NCI-H510A treated with DMSO at 0.1 percent for 48 hours (cell line): ENCODE measurements at places on chromosomes 2 and 18.

- no peak for DNase-seq
These were observed 308.6 kb downstream of the AKAIN1 start for GRCh38 chr18:4888251-4889040.

DNA sequence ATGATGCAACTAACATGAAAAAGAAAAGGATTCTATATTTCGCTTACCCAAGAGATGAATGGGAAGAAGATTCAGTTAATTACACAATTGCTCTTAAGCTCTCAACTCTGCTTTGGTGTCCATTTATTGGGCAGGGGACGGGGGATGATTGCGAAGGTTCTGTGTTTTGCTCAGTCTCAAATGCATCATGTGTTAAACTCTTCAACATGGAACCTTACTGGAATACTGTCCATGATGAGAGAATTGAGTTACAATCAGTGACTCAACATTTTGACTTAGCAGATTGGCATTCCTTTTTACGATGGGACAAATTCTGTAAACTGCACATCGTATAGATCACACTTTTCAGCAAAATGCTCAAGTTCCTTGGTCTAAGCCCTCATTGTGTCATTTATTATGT lies 135.6 kb downstream of the RBMS1 start:
- DNase-seq: no peak

DNA sequence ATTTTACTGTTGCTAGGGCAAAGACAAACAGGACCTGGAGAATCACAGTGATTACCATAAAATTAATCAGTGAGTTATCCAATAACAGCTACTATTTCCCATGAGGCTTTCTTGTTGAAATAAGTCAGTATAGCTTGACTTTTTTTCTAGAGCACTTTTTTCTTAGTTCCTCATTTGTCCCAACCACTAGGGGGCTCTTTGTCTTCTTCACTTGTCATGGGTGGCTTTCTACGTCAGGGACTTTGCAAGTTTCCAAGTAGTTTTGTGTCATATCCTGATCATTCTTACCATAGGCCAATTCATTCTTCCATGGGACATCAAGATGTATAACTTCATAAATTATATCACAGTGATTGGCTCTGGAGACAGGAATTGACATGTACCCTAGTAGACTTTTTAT lies 1019.6 kb upstream of the PIK3C3 start:
- peak; percentile 1 for DNase-seq

- DNase-seq: peak; percentile 22
These were observed 233.7 kb upstream of the CWC22 start for GRCh38 chr2:180240774-180241173.

DNA sequence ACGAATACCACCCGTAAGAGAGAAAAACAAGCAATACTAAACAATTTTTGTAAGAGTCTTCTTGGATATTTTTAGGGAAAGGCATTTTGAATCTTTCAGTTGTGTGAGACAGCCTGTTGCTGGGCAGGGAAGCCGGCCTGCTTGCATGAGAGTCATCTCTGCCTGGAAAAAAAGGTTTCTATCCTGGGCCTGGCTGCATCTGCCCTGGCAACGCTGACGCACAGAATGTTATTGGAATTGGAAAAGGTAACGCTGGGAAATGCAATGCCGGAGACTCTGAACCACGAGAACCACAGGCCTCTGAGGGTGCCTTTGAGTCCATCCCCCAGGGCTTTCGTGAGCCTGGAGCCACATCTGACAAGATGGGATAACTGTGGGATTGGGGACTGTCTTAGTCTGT lies 17.9 kb upstream of the NPAS2 start:
- no peak for DNase-seq

DNA sequence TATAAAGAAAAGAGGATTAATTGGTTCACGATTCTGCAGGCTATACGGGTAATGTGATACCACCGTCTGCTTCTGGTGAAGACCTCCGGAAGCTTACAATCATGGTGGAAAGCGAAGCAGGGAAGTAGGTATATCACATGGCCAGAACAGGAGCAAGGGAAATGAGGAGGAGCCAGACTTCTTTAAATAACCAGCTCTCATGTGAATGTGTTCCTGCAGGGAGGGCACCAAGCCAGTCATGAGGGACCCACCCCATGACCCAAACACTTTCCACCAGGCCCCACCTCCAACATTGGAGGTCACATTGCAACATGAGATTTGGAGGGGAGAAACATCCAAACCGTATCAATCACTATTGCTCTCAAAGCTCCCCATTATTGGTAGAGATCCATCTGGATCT lies 61.8 kb downstream of the EFEMP1 start:
- DNase-seq: no peak

DNA sequence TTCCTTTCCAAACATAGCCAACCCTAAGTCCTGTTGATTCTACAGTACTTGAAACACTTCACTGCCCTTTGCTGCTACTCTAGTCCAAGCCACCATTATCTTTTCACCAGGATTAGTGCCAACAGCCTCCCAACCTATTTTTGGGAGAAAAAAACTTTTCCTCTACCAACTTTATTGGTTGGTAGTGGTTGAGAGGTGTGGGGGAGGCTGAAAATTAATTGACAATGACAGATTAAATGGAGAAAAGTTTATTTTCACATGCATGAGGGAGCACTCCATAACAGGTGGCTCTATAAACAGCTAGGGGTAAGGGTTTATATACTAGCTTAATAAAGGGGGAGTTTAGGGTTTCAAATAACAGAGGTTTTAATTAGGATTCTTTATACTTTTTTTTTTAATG lies 37.8 kb upstream of the ITPRID2 start:
- peak; percentile 15 for DNase-seq

GRCh38 chr18:62420151-62420512 lies 95.0 kb downstream of the TNFRSF11A start:
- no peak for DNase-seq

GRCh38 chr2:44840503-44840850 lies 101.0 kb upstream of the SIX3 start:
- DNase-seq: no peak

DNA sequence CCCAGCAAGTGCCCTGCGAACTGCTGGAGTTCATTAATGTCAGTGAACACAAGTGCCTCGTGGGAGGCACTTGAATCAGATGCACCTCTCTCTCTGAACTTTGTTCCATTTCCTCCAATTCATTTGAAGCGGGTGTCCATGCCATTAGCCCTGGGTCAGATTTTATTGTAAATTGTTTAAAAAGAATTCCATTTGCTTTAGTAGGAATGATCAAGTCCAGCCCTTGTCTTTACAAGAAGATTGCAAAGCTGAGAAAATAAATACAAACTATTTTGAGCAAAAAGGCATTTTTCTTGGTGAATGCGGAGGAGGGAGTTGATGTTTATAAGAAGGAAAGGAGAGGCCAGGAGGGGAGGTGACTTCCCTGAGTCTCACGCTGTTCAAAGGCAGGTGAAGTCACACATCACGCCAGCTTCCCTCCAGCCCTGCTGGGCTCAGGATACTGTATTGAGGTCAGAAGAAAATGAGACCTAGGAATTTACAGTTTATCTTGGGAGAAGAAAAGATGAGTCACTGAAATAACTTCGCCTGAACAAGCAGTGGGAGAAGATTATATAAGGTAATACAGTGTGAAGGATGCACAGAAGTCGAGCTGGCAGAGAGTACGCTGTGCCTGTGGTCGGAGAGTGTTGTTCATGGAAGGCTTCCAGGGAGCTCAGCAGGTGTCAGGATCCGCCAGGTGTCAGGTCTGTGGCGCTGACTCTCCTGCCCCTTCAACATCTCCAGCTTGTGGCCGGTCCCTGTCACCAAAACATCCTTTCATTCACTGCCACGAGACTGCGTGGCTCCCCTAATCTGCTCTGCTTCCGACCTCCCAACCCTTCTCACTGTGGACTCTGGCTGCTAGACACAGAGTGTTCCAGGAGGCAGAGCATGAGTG lies 36.5 kb downstream of the EFR3B start:
- DNase-seq: peak; percentile 92

DNA sequence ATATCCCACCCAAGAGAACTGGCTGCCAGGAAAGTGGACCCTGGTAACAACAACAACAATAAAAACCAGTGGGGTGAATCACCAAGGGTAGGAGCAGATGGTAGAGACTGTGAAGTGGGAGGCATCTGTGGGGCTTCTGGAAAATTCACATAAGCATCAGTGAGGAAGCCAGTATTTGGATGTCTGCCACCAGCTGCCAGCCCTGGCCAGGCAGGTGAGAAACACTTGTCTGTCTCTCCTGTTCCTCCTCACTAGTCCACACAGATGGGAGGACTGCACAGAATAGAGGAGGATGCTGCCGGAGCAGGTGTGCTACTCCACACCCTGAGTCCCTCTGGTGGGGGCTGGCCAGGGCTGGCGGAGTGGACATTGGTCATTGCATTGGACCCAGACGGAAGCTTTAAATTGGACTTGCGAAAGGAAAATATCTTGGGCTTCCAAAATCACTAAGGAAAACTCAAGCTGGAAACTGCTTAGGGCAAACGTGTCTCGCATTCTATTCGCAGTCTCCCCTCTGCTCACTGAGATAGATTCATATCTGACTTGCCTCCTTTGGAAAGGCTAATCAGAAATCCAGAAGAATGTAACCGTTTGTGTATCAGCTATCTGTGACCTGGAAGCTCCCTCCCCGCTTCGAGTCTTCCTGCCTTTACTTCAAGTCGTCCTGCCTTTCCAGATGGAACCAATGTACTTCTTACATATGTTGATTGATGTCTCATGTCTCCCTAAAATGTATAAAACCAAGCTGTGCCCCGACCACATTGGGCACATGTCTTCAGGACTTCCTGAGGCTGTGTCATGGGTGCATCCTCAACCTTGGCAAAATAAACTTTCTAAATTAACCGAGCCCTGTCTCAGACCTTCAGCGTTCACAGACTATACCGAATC lies 69.1 kb downstream of the NAB1 start:
- peak; percentile 66 for DNase-seq

DNA sequence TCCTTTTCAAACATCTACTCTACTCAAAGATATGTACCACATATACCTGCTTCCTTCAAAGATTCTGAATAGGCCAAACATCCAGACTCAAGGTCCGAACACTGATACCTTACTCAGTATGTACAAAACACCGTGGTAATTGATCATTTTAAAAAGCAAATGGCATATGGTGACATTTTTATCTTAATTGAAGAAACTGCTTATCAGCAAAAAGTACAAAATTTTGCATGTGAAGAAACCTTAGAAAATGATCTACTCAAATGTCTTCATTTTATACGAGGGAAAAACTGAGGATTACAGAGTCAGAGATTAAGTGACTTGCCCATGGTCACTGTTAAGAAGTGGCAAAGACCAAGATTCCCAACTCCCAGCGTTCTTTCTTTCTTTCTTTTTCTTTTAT lies 133.0 kb downstream of the CACNB4 start:
- no peak for DNase-seq

- DNase-seq: no peak
These were observed 64.0 kb downstream of the RTN4 start for GRCh38 chr2:54986264-54986663.

- no peak for DNase-seq
These were observed 8.1 kb upstream of the ITPRIPL1 start for GRCh38 chr2:96316999-96317398.

- DNase-seq: no peak
These were observed 65.2 kb downstream of the C2orf76 start for GRCh38 chr2:119301413-119301812.
